Suppressor macrophage (primary cell): ENCODE measurements at places on chromosomes 6 and 20.

- peak; percentile 51 for DNase-seq
These were observed 26.1 kb downstream of the C20orf203 start for GRCh38 chr20:32647606-32648005.

- DNase-seq: no peak
These were observed 221.3 kb downstream of the ERMARD start for GRCh38 chr6:169972736-169973135.

- no peak for DNase-seq
These were observed 1.0 kb downstream of the RALGAPA2 start for GRCh38 chr20:20711413-20711812.

DNA sequence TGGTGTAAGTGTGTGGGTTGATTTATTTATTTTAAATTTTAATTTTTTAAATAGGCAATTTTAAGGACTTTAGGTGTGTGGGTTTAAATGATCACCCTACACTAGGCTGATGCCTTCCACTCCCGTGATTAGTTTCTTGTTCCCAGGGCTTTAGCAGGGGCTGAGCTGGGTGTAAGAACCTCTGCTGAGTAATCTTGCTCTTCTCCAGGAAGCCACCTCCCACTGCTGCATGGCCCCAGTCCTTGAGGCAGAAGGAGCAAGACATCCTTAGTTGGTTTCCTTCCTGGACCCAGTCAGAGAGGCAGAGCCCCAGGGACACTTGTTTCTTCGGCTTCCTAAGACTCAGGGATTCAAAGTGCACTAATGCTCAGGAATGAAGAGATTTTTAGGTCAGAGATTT lies 19.8 kb upstream of the CDC5L start:
- peak; percentile 79 for DNase-seq

- peak; percentile 19 for DNase-seq
These were observed 1.5 kb downstream of the WDR27 start for GRCh38 chr6:169700296-169700695.

GRCh38 chr6:3041147-3041546 lies 27.1 kb upstream of the RIPK1 start:
- no peak for DNase-seq

GRCh38 chr6:37027036-37027720 lies 21.7 kb downstream of the FGD2 start:
- no peak for DNase-seq

DNA sequence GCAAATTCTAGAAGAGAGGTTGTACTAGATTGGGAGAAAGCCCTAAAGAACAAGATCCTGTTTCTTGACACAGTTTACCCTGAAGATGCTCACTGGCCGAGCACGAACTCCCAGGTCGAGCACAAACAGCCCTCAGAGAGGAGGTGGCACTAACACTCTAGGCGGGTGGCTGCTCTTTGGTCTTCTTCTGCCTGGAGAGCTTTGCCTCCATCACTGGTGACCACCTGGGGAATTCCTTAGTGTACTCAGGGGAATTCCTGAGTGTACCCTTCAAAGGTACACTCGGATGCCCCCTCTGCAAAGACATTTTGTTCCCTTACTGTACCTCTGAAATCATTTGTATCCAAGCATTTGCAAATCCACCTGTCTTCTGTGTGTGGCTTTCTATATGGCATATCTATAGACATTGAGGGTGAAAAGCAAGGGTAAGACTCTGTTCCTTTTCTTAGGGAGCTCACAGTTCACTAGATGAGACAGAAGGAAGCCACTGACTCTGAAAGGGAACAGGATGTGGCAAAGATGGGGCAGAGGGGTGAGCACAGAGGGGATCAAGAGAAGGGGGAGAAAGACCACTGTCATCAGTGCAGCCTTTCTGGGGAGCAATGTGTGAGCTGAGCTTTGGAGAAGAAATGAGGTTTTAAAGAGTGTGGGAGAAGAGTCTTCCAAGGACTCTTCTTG lies 169.8 kb upstream of the PROKR2 start:
- DNase-seq: no peak

DNA sequence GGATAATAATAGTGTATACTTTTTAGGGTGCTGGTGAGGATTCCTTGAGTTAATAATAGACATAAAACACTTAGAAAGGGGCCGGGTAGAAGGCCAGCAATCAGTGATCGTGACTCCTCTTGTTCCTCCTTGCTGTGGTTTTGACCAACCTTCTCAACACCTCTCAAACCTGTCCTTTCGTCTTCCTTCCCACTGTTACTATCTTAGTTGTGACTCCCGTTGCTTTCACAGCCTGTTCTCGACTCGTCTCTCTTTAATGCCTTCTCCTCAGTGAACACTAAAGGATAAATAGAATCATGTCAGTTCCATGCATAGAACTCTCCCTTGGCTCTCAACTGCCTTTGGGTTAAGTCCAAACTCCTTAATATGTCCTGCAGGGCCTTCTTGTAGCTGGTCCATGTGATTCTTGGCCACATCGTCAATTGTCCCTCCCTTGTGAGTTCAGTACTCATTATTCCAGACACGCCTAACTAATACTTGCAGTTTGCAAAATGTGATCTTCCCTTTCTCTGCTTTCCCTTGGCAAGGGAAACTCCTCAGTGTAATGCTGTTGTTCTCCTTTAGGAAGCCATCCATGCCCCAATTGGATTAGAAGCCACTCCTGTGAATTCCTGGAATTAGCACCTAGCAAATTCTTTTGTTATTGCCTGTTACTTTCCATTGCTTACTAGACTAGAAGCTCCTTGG lies 164.9 kb downstream of the UTRN start:
- no peak for DNase-seq

DNA sequence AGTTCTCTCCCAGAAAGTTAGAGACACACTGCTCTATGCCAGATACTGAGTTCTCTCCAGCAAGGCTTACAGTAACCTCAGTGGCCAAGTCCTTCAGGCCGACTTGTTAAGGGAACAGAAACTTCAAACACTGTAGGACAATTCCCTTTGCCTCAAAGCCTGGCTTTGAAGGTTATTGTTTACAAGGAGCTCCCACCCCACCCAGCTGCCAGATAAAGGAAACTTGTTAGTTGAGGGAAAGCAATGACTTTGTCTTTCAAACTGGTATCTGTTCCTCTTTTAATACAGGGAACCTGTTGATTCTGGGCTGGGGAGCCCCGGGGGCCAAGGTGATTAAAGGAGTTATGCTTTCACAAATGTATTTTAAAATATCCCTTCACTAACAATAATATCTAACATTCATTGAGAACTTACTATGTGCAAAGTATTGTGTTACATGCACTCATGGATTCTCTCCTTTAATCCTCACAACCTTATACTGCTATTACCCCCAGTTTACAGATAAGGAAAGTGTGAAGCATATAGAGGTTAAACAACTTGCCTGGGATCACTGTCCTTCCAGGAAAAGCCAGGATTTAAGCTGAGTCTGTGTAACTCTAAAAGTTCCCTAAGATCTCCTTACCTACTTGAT lies 27.6 kb upstream of the CDKN1A start:
- peak; percentile 76 for DNase-seq
